NCI-H187 treated with DMSO at 0.1 percent for 48 hours (cell line): ENCODE measurements at places on chromosomes 1 and 21.

DNA sequence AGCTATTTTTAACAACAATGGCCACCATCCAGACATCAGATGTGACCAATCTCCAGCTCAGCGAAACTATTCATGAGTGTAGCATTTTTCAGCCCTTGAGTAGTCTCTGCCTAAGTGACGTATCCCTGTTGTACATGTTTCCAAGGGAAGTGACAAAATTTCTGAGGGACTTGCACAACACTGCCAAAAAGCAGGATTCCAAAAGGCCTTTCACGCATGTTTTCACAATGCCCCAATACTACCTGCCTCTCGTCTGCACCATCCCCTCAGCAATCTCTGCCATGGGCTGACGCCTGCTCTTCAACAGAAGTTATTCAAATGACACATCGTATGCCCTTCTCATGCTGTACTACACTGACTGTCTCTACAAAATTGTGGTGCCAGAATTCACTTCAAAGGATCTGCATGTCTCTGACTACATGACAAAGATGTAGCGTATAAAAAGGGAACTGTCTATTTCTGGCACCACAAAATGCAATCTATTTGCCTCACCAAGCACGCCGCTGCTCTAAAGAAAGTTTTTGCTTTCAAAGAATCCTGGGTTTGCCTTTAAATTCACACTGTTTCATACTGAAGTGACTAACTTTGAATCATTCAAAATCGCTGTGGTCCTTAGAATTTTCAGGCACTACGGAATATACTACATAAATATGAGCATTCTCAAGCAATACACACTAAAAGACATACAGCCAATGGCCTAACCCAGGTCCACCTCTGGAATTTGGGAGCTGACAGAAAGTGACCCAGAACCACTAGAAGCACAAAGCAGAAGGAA lies 32.9 kb downstream of the JAK1 start:
- no peak for DNase-seq

- DNase-seq = no peak
Measured at GRCh38 chr1:156436141-156437036, 64.2 kb downstream of the MEF2D start.

- peak; percentile 15 for DNase-seq
Measured at GRCh38 chr1:147273409-147274336, 31.2 kb downstream of the CHD1L start.

- DNase-seq = no peak
Measured at GRCh38 chr1:98385652-98386051, 275.9 kb upstream of the SNX7 start.

DNA sequence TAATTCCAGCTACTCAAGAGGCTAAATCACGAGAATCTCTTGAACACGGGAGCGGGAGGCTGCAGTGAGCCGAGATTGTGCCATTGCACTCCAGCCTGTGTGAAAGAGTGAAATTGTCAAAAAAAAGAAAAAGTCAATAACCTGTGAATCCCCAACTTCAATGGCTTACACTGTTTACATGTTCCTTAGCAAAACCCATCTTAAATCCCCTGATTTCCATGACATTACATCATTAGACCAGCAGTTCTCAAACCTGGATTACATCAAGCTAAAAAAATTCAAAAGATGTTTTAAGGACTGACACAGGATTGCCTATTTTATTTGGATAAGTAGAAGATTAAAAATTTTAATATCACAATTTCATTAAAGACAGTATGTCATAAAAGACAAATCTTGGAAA lies 12.4 kb downstream of the GPBP1L1 start:
- DNase-seq = no peak

- no peak for DNase-seq
Measured at GRCh38 chr1:53166912-53167311, 24.5 kb upstream of the SLC1A7 start.

DNA sequence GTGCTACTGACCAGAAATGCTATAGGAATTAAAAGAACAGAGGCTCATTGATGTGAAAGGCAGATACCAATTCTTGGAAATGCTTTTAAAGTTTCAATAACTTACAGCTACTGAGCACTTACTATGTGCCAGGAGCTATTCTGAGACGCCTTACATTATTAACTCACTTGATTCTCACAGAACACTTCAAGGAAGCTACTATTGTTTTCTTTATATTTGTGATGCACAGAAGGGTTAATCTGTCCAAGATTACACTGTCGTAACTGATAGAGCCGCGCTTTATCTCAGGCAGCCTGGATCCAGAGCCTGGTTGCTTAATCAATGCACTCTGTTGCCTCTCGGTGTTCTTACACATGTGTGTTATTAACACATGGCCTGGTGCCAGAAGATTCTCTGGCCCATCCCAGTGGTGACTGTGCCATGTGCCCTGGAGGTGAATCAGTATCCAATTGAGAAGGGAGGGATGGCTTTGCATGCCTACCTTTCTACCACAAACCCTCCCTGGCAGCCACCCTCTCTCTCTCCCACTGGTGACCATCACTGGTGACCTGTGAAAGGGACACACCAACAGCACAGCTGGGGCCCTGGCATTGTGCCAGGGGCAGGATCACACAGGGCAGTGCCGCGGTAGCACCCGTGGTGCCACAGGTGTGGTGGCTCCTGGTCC lies 8.8 kb downstream of the FMO1 start:
- DNase-seq = no peak

DNA sequence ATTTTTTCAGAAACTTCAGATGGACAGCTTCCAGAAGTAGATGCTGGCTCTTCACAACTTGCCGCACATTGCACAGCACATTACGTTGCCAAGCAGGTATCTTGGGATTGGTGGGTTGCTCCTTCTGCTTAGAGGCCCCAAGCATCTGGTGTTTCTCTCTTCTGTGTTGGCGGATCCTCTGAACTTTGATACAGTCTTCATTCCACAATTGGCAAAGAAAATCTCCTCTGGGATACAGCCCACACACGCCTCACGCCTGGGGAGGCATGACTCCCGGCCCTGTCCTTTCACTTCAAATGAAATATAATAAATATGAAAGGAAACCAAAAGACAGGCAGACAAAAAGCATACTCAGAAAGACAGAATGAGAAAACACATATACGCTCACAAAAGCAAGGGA lies 72.3 kb upstream of the PPP2R5A start:
- DNase-seq = no peak

- DNase-seq = no peak
Measured at GRCh38 chr1:113276507-113276906, 113.8 kb upstream of the MAGI3 start.

DNA sequence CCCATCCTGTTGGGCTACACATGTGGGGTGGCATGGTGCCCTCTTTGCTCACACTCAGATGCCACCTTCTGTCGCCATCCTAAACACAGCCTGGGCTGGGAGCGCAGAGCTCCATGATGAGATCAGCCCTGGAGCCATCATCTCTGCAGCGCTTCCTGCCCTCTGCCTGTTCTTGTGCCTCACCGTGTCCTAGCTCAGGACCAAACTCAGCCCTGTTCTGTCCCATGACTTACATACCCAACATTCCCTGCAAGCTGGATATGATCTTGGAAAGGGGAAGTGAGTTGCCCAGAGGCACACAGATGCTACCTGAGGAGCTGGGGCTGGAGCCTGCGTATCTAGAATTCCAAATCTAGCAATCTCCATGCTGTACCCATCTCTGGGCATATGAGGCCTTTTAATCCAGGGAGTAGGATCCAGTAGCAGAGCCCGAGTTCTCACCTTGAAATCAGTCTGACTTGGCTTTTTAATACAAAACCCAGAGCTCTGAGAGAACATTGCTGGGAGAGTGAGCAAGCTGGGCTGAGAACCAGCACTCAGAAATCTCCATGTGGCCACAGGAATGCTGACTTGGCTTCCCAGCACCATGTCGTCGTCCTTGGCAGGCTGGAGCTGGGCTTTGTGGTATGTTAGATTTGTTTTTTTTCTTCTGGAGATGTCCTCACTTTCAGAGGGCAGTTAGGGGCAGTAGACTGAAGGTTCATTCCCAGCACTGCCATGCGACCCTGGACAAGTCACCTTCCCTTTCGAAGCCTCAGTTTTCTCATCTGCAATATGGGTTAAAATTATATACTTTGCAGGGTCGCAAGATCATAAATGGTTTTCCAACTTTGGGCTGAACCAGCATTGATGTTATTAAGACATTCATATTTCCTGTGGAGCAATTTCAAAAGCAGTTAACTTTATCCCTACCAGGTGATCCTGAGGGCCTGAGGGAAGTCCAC lies 2.6 kb downstream of the ALPL start:
- no peak for DNase-seq

GRCh38 chr1:182715531-182715930 lies 31.1 kb upstream of the RGS8 start:
- DNase-seq = no peak

DNA sequence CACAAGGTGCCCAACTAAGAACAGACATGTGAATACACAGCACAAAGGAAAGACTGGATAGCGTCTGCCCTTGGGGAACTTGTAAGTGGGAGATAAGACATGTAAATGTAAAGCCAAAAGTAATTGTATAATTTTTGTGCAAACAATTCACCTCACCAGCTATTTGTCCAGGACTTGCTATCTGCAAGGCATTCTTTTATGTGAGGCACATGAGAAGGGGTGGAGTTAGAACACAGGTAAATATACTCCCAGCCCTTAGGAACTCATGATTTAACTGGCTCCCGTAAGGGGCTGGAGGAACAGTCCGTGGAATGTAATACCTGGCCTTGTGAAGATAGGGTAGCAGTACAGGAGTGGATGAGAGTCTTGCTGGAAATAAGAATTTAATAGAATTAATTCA lies 61.3 kb downstream of the CDK18 start:
- DNase-seq = no peak

GRCh38 chr1:32907435-32907834 lies 6.2 kb upstream of the TMEM54 start:
- no peak for DNase-seq

DNA sequence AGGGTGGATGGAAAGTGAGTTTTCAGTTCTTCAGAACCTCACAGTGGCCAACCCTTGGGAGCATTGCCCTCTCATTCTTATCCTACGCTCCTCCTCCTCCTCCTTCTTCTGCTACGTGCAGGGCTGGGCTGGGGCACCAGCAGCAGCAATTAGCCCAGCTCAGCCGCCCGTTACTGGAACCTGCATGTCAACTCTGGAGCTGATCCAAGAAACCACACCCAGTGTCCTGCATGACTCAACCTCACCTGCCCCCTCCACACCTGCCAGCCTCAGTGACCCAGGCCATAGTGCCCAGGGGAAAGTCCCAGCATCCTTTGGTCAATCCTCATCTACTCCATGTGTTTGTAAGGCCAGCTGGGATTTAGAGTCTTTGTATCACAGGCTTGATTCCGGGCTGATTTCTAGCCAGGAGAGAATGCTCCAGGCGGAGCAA lies 12.6 kb downstream of the ELF3 start:
- DNase-seq = peak; percentile 76

GRCh38 chr21:31151156-31152045 lies 113.1 kb upstream of the KRTAP19-8 start:
- no peak for DNase-seq

DNA sequence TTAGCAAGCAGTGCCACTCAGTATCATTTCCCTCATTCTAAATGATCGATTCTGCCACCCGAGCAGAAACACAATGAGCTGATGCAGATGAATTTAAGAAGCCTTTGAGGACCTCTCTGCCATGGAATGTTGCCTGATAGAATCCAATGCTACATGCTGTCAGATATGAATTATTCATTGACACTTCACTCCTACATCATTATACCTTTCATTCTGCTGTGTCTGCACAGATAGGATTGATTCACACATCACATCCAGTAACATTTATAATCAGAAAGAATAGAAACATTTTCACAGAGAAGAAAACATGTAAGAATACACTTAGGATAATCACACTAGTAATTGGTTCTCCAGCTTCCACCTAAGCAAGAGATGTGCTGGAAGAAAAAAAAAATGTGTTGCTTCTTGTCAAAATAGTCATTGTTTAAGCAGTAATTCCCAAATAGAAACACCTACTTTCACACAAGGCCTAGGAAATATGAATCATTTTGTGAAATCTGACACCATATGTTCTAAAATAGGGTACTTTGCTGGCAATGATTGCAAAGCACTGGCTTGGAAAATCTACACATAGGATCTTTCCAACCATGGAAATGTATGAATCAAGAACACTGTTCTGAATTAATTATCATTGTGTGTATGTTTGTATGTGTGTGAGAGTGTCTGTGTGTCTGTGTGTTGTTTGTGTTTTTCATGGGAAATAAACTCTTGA lies 110.1 kb downstream of the GRIK1 start:
- no peak for DNase-seq

DNA sequence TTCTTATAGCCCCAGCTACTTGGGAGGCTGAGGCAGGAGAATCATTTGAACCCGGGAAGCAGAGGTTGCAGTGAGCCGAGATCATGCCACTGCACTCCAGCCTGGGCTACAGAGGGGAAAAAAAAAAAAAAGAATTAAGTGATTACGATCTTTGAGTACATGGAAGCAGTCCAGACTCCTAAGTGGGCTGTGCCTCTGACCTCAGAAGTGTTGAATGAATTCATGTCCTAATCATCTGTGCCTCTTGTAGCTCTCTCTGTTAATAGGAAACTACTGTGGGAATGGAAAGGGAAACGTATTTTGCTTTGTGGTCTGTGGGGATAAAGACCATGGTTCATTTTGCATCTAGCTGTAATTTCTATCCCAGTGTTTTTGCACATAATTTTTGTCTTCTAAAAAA lies 8.4 kb upstream of the IVNS1ABP start:
- no peak for DNase-seq

- peak; percentile 17 for DNase-seq
Measured at GRCh38 chr1:7070389-7071029, 285.3 kb downstream of the CAMTA1 start.

- DNase-seq = no peak
Measured at GRCh38 chr21:28561772-28562171, 430.9 kb downstream of the LTN1 start.

DNA sequence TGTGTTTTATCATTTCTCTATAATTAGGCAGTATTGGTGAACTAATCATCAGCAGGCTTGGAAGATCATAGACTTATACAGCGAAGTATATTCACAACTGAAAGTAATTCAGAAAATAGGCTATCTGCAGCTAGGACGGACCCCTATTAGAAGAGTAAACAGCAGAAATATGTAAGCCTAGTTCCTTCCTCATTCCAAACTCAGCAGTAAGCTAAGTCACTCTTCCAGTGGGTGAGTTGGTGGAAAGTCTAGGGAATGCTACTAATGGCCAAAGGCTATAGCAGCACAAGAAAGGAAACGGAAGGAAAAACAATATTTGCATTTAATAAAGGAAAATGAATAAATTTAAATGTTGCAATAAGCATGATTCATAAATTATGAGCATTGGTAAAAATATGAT lies 918.1 kb upstream of the TMPRSS15 start:
- no peak for DNase-seq

DNA sequence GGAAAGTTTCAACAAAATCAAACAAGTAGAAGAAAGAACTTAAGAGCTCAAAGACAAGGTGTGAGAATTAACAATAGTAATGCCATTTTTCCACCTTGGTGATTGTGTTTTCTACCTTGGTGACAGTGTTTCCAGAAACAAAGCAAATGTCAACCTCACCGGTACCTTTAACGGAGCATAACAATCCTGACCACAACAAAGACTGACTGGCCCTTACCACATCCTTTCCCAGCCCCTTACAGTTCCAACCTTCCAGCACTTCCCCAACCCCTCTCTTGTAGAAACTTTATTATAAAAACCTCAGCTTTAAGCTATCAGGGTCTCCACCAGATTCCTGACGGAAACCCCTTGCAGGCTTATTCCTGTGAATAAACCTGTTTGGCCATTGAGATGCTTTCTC lies 16.7 kb downstream of the STYXL2 start:
- no peak for DNase-seq

- no peak for DNase-seq
Measured at GRCh38 chr1:83627045-83627444, 371.9 kb downstream of the TTLL7 start.
